Cortex of kidney (tissue), 1 donor: ENCODE measurements at places on chromosomes 7 and 10.

GRCh38 chr10:11355592-11355991 lies 255.9 kb downstream of the USP6NL start:
- no peak for DNase-seq

DNA sequence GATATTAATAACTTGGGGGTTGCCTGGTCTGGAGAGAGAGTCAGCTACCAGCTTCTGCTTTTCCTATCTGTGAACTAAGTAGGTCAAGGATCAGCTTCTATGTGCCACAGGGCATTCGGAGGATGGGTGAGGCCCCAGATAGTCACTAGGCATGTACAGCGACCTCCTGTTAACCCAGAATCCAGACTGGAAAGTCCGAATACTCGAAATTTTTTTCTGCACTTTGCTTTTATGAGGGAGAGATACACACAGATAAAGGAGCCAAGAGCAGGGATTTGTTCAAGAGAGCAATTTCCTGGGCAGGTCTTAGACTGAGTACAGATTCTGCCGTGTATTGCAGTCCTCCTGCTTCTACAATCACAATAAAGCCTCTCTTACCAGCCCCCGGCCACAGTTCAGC lies 54.2 kb downstream of the EMX2 start:
- DNase-seq, result no peak

- DNase-seq, result no peak
Observed at GRCh38 chr7:27251652-27252590, 9.3 kb downstream of the EVX1 start.

DNA sequence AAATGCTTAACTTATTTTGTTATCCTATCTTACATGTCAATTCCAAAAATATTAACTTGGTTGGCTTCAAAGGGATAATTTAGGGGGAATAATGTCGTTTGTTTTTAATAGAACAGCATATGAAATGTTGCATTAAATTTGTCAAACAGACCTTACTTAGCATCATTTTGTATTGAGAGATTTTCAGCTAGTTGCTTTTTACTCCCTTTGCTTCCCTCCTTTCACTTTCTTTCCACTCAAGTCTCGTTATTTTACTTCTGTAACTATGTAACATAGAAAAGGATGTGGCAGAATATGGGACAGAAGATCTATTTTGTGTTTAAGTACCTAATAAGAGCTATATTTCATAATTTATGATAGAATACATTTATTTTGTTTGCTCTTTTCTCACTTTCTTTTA lies 2.6 kb downstream of the PHYHIPL start:
- DNase-seq, result no peak

DNA sequence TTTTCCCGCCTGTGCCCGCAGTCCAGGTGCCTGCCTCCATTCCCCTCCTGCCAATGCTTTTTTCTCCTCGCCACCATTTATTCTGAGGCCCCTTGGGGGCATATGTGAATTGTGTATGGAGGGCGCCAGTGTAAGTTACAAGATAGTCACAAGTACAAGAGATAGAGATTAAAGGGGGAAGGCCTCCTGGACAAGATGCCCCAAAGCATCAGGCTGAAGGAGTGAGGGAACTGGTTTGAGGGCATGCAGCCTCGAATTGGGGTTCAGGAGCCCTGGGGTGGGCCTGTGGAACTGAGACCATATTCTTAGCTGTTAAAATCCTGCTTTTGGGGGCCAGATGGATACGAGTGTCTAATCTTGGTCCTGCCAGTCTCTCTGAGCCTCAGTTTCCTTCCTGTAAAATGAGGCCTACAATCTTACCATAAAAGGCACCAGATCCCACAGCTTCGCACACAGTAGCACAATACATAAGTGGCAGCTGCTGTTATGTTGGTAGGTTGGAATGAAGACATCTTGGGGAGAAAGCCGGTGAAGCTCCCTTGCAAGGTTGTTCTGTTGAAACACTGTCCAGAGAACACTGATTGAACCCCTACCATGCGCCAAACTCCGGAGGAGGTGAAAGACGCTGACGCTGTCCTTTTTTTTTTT lies 545 bp upstream of the COMTD1 start:
- DNase-seq, result no peak

GRCh38 chr7:97390915-97391593 lies 273.6 kb downstream of the SDHAF3 start:
- no peak for DNase-seq

DNA sequence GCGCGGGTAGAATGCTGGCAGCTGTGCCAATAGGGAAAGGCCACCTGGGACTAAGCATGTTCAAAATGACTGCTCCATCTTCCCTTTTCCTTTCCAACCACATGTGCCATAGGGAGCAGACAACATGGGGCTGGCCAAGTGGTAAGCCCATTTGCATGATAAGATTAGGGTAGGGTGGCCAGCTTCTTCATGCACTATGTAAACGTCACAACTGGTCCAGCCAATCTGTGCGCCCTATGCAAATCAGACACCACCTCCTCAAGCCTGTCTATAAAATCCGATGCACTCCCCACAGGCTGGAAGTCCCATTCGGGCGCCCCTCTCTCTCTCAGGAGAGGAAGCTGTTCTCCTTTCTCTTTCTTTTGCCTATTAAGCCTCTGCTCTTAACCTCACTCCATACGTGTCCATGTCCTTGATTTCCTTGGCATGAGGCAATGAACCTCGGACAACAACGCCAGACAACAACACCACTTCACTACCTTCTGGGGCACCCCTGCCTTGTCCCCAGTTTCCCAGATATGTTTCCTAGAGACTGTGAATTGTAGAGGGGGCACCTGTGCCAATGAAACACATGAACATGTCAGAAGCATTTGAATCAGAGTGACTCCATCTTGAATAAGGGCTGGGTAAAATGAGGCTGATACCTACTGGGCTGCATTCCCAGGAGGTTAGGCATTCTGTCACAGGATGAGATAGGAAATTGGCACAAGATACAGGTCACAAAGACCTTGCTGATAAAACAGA lies 19.1 kb upstream of the EXOC6 start:
- DNase-seq, result no peak

GRCh38 chr7:83469076-83469475 lies 179.9 kb downstream of the SEMA3E start:
- no peak for DNase-seq

DNA sequence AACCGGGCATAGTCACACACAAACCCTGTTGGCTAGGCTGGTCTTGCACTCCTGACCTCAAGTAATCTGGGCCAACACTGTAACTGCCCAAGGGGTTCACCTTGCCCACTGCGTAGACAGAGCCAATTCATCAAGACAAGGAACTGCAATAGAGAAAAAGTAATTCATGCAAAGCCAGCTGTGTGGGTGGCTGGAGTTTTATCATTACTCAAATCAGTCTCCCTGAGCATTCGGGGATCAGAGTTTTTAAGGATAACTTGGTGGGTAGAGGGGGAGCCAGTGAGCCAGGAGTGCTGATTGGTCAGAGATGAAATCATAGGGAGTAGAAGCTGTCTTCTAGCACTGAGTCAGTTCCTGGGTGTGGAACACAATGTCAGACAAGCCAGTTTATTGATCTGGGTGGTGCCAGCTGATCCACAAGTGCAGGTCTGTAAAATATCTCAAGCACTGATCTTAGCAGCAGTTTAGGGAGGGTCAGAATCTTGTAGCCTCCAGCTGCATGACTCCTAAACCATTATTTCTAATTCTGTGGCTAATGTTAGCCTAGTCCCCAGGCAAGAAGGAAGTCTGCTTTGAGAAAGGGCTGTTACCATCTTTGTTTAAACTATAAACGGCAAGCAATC lies 15.6 kb upstream of the FXYD4 start:
- no peak for DNase-seq
